ENCODE measurements at places on chromosomes 12 and 14.

DNA sequence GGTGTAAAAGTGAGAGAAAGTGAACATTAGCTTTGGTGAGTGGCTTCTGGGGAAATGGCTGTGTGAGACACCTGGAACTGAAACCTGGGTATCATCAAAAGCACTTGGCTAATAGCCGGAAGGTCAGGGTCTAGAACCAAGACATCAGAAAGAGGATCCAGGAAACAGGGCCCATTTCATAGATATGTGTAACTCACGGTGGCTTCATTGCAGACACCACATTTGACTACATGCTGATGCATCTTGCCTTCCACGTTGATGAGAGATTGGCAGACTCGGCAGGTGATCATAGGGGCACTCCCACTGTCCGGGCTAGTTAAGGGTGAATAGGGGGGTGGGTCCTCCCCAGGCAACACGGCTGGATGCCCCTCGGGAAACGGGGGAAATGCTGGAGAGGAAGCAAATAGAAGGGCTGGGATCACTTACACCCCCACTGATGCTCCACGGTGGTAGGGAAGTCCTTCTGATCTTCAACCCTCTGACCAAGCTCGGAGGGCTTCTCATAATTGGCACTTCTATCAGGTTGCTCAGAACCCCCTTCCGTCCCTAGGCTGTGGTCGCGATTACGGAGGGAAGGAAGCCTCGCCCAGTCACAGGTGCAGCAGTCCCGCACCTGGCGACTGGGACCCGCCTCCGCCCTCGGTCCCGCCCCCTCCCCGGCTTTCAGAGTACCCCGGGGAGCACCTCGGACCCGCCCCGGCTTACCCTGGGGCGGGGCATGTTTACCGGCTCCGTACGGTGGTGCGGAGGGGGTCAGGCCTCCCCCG is 593 bp downstream of the PIP4P1 start:
- peak overlapping the region; percentile 76 for H3K4me3 ChIP-seq
- H3K36me3 ChIP-seq, result peaks cover 53% of the 10 kb centered on the region
- peak overlapping the region; percentile 78 for H3K27ac ChIP-seq

- peak overlapping the region; percentile 76 for H3K4me3 ChIP-seq
- peaks cover 50% of the 10 kb centered on the region for H3K4me1 ChIP-seq
- peaks cover 50% of the 10 kb centered on the region for H3K36me3 ChIP-seq
Measured at GRCh38 chr12:89352242-89352491, 134 bp downstream of the DUSP6 start.

GRCh38 chr12:1660304-1661187 is 30.3 kb upstream of the ADIPOR2 start:
- no peaks in the 10 kb centered on the region for H3K27me3 ChIP-seq
- no peak overlapping the region for H3K27ac ChIP-seq
- H3K36me3 ChIP-seq, result no peaks in the 10 kb centered on the region
- H3K4me1 ChIP-seq, result peaks cover 7% of the 10 kb centered on the region
- H3K4me3 ChIP-seq, result no peak overlapping the region

GRCh38 chr12:29634057-29634456 is 136.6 kb upstream of the OVCH1 start:
- no peak overlapping the region for H3K27ac ChIP-seq
- no peaks in the 10 kb centered on the region for H3K27me3 ChIP-seq
- no peak for DNase-seq
- H3K36me3 ChIP-seq, result no peaks in the 10 kb centered on the region

GRCh38 chr14:104303705-104304425 is 165.5 kb downstream of the KIF26A start:
- no peaks in the 10 kb centered on the region for H3K4me1 ChIP-seq
- H3K27ac ChIP-seq, result no peak overlapping the region
- no peaks in the 10 kb centered on the region for H3K27me3 ChIP-seq
- H3K36me3 ChIP-seq, result no peaks in the 10 kb centered on the region
- H3K4me3 ChIP-seq, result no peak overlapping the region
- DNase-seq, result no peak

DNA sequence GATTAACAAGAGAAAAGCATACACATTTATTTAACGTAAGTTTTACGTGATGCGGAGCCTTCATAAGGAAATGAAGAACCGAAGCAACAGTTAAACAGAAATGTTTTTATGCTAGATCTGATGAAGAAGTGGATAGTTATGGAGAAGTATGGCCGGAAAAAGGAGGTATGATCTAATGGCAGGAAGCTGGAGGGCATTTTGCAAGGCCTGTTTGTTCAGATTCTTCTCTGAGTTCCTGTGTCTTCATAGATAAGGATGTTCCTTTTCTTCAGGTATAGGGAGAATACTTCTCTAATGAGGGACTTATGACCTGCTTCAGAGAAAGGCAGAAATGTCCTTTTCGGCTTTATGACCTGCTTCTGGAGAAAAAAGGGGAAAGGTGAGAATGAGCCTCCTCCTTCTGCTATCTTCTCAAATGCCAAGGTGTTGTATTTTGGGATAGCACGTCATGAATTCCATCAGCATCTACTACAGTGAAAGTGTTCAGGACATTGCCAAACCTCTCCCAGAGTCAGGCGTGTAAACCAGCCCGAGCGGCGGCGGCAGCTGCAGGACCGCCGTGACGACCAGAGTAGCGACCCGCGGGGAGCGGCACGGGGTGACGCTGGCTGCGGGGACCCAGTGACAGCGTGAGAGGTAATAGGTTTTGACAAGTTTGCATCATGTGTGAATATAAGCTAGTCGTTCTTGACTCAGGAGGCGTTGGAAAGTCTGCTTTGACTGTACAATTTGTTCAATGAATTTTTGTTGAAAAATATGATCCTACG is 33.7 kb upstream of the SGPP1 start:
- no peaks in the 10 kb centered on the region for H3K27me3 ChIP-seq
- H3K27ac ChIP-seq, result no peak overlapping the region
- peaks cover 15% of the 10 kb centered on the region for H3K4me1 ChIP-seq

DNA sequence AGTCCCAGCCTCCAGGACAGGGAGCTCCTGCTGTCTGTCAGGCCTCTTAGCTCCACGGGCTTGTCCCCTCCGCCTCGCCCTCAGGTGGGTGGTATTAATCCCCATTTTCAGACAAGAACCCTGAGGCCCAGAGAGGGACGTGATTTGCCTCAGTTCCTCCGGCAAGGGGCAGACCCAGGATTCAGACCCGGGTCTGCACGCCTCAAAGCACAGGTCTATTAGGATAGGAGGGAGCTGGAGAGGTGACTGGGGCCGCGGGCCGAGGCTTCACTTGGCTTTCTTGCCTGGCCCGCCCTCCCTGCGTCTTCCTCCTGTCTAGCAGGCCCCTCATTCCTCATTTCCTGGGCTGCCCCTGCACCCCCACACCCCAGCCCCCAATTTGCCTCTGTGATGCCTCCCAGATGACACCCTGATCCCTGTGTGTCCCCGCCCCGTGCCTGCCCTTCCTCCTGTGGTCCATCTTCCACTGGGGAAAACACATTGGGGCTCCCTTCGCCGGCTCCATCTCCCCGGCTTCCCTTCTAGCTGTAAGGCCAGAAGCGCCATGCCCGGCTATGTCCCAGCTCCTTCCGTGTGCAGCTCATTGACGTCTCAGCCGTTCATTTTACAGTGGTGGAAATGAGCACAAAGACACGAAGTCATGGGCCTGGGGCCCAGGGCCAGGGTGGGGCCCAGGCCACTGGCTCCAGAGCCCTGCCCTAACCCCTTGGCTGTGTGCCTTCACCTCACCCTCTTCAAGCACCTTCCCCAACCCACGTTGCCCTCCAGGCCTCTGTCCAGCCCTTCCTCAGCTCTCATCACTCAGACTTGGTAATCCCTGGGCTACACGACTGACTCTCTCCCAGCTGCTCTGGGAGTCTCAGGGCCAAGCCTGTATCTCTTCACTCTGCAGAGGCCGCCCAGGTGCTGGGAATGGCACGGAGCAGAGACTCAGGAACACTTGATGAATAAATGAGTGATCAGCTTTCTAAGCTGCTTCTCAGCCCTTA is 15.5 kb upstream of the CYP46A1 start:
- no peak overlapping the region for H3K27ac ChIP-seq
- H3K27me3 ChIP-seq, result peaks cover 4% of the 10 kb centered on the region
- no peak for DNase-seq
- no peak overlapping the region for H3K4me3 ChIP-seq
- no peaks in the 10 kb centered on the region for H3K36me3 ChIP-seq
- no peaks in the 10 kb centered on the region for H3K4me1 ChIP-seq

DNA sequence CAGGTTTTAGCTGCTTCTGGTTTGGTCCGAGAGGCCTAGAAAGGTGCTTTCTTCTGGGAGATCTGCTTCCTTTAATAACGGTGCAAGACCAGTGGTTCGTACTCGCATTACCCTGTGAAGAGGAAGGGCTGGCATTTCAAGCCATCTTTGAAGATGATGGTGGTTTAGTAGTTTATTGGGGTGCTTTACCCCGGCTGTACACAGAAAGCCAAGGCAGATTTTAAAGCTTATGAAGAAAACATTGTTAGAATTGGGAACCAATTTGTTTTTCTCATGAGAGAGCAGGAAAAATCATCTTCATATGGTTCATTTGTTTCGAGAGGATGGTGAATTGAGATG is 3.6 kb downstream of the CCND2 start:
- H3K4me3 ChIP-seq, result no peak overlapping the region
- peaks cover 54% of the 10 kb centered on the region for H3K27me3 ChIP-seq
- no peaks in the 10 kb centered on the region for H3K36me3 ChIP-seq
- no peak overlapping the region for H3K27ac ChIP-seq
- peaks cover 26% of the 10 kb centered on the region for H3K4me1 ChIP-seq
- DNase-seq, result no peak

DNA sequence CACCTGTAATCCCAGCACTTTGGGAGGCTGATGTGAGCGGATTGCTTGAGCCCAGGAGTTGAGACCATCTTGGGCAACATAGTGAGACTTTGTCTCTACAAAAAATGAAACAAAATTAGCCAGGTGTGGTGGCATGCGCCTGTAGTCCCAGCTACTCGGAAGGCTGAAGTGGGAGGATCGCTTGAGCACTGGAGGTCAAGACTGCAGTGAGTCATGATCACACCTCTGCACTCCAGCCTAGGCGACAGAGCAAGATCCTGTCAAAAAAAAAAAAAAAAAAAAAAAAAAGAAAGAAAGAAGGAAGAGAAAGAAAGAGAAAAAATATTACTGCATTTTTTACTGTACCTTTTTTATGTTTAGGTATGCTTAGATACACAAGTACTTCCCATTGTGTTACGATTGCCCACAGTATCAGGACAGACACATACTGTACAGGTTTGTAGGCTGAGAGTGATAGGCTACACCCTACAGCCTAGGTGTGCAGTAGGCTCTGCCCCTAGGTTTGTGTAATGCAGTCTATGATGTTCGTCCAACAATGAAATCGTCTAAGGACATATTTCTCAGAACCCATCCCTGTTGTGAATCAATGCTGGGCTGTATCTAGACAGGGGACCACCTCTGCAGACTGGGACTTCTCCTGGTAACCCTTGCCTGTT is 160.4 kb upstream of the PWP1 start:
- no peak overlapping the region for H3K4me3 ChIP-seq
- no peak overlapping the region for H3K27ac ChIP-seq
- DNase-seq, result no peak
- H3K27me3 ChIP-seq, result no peaks in the 10 kb centered on the region

DNA sequence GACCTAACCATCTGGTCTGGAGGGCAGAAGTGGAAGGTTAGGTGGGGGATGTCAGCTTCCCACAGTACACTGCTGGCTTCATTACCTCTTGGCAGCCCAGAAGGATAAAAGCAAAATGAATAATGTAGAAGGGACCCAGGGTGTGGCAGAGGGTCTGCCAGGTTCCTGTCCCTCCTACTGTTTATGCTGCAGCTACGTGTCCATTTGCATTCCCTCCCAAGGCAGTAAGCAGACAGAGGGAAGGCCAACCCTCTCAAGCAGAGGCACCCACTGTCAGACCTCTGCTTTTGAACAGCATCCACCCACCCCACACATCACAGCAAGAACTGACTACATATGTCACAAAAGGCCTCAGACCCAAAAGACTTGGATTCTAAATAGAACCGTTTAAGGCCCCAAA is 19.4 kb downstream of the MAX start:
- no peaks in the 10 kb centered on the region for H3K4me1 ChIP-seq
- no peak for DNase-seq
- H3K36me3 ChIP-seq, result peaks cover 96% of the 10 kb centered on the region
- H3K27ac ChIP-seq, result no peak overlapping the region

GRCh38 chr14:58713677-58714076 is 75.9 kb downstream of the DACT1 start:
- no peak overlapping the region for H3K4me3 ChIP-seq
- H3K36me3 ChIP-seq, result no peaks in the 10 kb centered on the region
- H3K4me1 ChIP-seq, result peaks cover 5% of the 10 kb centered on the region
- DNase-seq, result no peak

GRCh38 chr12:80320121-80320678 is 123.8 kb upstream of the PTPRQ start:
- DNase-seq, result no peak
- H3K27me3 ChIP-seq, result no peaks in the 10 kb centered on the region
- no peak overlapping the region for H3K4me3 ChIP-seq

DNA sequence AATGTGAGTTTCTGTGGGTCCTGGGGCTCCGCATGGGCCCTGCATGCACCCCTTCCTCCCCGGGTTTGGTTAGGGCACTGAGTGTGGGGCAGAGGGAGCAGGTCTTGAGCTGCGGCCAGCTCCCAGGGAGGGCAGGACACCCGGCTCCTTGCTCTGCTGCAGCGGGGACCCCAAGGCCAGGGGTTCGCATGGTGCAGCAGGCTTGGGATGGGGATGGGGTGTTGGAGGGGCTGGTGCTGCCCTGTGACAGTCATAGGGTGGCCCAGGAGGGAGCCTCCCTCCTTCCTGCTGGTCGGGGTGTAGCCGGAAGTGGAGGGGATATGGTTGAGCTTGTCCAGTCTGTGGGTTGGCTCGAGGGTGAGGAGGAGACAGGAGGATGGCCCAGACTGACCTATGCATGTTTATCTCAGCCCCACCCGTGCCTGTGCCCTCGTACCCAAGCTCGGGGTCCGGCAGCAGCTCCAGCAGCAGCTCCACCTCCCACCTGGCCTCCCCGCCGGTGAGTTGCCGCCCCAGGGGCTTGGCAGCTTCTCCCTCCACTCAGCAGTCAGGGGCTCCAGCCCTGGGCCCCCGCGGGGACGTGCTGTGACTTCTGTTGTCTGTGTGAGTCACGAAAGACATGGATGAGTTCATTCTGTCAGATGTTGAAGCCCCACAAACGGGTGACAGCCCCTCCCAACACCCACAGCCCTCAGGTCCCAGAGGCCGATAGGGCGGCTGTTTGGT is 16.0 kb downstream of the ULK1 start:
- no peak overlapping the region for H3K27ac ChIP-seq
- peaks cover 93% of the 10 kb centered on the region for H3K36me3 ChIP-seq
- H3K27me3 ChIP-seq, result no peaks in the 10 kb centered on the region
- no peak for DNase-seq
- H3K4me3 ChIP-seq, result no peak overlapping the region

GRCh38 chr14:60229614-60230013 is 19.4 kb upstream of the PPM1A start:
- no peaks in the 10 kb centered on the region for H3K36me3 ChIP-seq
- no peak overlapping the region for H3K4me3 ChIP-seq
- DNase-seq, result no peak
- H3K4me1 ChIP-seq, result no peaks in the 10 kb centered on the region
- no peaks in the 10 kb centered on the region for H3K27me3 ChIP-seq
- H3K27ac ChIP-seq, result no peak overlapping the region
